CD4-positive, alpha-beta T cell treated with Interferon alpha-2 for 1 hour (primary cell): ENCODE measurements at places on chromosomes 16 and 17.

DNA sequence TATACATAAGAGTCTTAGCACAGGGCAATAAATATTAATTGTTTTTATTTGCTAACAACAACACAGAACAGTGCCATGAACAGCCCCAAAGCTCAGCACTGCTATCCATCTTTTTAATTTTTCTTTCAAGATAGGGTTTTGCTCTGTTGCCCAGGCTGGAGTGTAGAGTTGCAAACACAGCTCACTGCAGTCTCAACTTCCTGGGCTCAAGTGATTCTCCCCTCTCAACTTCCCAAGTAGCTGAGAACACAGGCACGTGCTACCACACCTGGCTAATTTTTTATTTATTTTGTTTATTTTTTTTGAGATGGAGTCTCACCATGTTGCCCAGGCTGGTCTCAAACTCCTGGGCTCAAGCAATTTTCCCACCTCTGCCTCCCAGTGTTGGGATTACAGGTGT is 47.6 kb upstream of the AKAP1 start:
- DNase-seq: no peak

- DNase-seq: no peak
These were observed 19.2 kb upstream of the MEIOC start for GRCh38 chr17:44637066-44637465.

DNA sequence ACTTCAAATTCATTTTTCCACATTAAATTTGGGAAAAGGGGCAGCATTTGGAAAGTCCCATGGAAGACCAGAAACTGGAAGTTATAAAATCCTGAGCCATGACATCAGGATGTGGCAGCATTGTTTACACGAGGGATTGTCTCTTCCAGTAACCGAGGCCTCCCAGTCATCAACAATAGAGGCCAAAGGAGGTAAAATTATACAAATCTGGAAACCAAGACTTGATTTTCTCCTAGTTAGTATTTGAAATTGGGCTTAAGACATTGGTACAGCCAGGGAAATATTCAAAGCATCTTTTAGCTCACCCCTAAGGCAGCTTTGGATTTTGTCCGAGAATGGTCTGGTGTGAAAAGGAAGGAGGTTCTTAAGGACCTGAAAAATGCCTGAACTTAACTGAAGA is 251.6 kb upstream of the FOXF1 start:
- no peak for DNase-seq

- DNase-seq: no peak
These were observed 13.7 kb downstream of the TENT4B start for GRCh38 chr16:50166511-50167500.

DNA sequence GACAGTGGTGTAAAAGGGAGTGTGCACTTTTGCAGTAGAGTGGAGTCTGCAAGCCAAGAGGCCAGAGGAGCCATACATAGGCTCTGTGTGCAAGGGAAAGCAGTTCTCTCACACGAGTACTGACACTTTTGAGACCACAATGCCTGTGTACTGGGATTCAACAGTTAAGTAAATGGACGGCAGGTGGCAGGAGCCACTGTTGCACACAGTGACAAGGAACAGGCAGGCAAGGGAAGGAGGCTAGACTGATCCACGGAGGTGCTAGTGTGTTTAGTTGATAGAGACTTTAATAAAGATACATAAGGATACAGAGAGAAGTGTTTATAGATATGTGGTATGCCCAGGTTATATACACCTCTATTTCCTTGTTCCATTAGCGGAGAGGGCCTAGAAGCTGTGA is 67.0 kb downstream of the MPRIP start:
- peak; percentile 42 for DNase-seq

- no peak for DNase-seq
These were observed 16.5 kb downstream of the JUP start for GRCh38 chr17:41769985-41770384.

DNA sequence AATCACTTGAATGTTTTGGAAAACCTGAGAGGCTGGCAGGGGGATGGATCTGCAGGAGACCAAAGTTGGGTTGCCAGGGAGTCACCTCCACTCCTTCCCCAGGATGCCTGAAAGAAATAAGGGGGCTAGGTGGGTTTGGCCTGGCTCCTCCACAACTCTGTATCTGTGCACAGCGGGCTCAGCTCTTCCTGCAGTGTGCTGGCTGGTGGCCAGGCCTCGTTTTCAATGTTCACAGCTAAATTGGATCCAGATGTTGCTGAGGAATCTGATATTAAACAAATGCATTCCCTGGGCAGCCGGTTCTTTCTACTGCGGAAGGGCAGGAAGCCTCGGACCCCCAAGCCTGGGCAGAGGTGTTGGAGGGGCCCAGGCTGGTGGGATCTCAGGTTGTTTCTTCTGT is 106.2 kb downstream of the N4BP1 start:
- DNase-seq: no peak

DNA sequence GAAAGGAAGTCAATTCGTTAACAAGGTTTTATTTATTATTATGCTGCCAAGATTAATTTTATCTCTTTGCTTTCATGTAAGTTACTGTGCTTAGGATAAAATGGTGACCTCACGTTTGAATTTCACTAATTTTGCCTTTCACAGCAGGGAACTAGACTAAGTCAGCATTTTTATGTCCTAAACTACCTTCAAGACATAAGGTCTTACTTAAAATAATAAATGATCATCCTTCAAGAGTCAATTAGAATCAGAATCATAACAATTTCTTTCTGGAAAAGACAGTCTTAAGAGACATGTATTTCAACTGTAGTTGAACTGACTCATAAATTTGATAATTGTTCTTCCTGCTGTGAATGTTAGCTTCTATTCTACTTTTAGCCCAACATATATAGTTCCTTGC is 893.8 kb downstream of the KCNJ2 start:
- no peak for DNase-seq

- peak; percentile 34 for DNase-seq
These were observed 6.1 kb upstream of the ITGAM start for GRCh38 chr16:31253642-31254045.

DNA sequence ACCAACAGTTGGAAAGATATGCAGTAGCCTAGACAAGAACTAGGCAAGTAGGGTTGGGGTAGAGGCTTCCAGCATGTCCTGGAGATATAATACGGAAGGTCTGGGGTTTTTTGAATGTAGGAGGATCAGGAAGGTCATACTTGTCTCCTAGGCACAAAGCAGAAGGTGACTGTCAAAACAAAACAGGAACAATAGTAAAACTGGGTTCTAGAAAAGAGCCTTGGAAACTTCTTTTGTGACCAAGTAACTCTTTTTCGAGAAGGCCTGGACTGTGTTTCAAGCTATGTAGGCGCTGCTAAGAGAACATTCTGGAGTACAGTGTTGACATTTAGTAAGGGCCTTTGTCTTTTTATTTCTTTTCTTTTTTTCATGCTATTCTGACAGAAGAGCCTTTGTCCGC is 26.9 kb upstream of the TENT4B start:
- no peak for DNase-seq

- no peak for DNase-seq
These were observed 12.9 kb upstream of the MEIOB start for GRCh38 chr16:1884889-1885288.

- no peak for DNase-seq
These were observed 9.5 kb downstream of the PROCA1 start for GRCh38 chr17:28702026-28702751.

- no peak for DNase-seq
These were observed 17.7 kb upstream of the DOC2B start for GRCh38 chr17:199191-199604.

- DNase-seq: no peak
These were observed 310.0 kb downstream of the CBLN1 start for GRCh38 chr16:48971571-48972077.

DNA sequence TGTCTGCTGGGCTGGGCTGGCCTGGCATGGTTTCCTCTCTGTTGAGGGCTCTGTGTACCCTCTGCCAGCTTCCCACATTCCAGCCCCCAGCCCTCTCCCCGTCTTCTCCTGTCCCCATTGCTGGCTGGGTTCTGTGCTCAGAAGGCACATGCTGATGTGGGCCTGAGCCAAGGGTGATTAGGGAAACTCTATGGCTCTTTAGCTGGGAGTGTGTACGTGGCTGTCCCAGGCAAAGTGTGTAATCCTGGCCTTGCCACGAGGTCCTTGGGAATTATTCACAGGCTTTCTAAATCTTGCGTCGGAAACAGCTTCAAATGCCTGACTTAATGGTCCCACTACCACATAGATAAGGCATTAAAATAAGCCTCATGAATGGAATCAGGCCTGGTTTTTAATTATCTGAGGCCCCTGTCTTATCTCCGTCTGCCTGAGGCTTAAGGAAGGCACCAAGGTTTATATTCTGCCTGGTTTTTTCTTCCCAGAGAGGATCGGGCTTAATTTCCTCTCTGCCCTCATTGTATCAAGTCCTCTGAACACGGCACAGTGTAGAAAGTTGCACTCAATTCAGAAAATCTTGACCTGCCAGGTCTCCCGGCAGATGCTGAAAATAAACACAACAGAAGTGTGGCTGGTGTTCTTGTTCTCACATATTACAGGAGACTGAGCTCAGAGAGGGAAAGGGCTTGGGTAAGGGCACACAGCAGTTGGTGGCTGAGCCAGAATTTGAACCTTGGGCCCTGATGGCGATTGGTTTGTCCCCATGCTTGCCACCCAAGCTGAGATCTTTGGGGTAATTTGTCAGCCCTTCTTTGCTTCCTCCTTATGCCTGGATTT is 52.9 kb upstream of the LGALS9 start:
- no peak for DNase-seq

DNA sequence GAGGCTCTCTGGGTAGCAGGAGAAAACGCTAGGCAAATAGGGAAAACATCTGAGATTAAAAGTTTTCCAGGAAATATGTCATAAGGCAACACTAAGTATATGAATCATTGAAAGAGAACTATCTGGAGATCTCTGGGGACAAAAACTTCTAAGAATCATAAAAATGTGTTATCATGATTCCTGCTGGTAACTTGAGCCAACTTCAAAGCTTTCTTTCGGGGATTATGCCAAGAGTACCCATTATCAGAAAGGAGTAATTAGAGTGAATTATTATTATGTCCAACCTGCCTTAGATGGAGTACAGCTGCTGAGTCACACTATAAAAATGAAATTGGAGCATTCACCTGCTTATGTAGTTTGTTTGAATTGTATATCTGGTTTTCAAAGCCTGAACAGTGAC is 488.5 kb upstream of the SOX9 start:
- no peak for DNase-seq

DNA sequence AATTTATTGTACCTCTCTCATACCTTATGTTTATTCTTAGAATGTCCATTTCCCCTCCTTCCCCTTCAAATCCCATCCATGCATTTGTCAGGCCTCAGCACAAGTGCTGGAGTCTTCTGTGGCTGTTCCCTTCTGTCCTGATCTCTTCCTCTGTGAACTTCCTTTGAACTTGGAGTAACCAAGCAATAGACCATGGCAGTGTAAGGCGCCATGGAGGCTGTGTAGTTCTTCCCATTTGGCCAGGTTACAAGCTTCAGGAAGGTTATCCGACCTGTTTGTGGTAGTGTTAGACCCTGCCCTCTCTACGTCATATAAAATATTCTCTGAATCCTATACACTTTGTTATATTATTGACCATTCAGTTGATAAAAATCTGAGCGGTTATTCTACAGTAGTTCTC is 28.6 kb downstream of the MAP2K6 start:
- DNase-seq: no peak

DNA sequence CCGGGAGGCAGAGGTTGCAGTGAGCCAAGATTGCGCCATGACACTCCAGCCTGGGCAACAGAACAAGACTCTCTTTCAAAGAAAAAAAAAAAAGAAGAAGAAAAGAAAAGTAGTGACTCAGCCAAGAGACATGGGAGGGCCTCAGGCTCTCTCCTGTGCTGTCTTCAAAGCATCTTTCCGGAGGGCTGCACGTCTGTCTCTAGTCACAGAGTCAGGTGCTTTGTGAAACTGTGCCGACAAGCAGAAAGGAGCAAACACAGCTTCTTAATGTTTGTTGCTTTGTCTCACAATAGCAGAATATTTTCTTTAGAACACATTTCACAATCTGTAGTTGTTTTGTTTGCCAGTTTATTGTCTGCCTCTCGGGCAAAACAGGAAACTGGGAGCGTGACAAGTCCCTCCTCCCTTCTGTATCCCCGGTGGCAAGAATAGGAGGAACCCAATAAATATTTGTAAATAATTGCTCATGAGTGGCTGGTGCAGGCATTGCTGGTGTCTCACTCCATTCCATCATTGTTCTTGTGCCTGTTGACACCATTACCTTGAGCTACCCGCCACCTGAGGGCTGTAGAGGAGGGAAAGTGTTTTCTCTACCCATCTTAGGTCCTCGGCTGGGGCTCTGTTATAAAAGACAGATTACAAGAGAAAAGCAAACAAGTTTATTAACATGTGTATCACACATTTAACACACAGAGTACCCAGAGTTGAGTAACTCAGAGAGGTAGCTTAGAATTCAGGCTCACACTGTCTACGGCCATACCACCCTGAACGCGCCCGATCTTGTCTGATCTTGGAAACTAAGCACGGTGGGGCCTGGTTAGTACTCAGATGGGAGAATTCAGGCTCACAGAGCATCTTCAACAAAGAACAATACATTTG is 5.5 kb downstream of the GAST start:
- no peak for DNase-seq

GRCh38 chr17:50192618-50193291 is 8.7 kb downstream of the COL1A1 start:
- DNase-seq: no peak
